ENCODE measurements at places on chromosomes 2 and 18. TPM values are rescaled to one million over a fixed set of nuclear protein-coding genes. Genes with fewer than 3 reads are reported as not detected.

IL18R1 gene
- polyA plus RNA-seq = 0.35 TPM

STAT4 gene
- 1.6 TPM for polyA plus RNA-seq

MERTK gene
- polyA plus RNA-seq = 0.05 TPM

KLHL30 gene
- polyA plus RNA-seq = 0.01 TPM

COLEC11 gene
- not detected for polyA plus RNA-seq

Data from mammary epithelial cell (primary cell).